Aorta (tissue), 5 donors: ENCODE measurements at places on chromosomes 4 and X.

DNA sequence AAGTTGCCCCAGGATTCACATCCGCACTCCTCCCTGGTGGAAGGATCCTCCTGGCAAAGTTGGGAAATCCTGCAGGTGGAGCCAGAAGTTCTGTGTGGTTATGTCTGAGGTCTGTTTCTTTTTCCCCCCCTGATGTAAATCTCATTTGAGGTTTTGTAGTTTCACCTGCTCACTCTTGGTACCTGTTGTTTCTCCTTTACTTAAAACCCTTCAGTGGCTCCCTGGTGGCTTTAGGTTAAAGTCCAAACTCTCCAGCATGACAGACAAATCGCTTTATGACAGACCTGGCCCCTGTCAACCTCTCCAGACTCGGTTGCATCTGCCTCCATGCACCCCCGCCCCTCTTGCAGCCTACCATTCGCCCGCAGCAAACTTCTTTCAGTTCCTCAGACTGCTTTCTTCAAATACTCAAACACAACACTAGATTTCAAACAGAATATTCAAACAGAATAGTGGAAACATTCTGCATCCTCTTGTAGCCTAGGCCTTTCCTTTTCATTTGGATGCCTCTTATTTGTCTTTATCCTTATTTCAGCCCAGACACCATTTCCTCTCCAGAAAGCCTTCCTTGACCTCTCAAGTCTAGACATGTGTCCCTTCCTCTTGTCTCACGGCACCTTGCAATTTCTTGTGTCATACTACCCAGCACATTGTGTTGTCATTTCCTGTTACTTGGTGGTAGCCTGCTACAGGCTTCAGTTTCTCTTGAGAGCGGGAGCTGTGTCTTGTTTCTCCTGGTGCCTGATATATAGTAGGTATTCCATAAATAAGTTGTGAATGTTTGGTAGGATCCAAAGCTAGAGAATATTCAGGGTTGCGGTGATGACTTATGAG is 24.8 kb downstream of the IL13RA1 start:
- DNase-seq: no peak

GRCh38 chrX:9414416-9414815 is 50.4 kb upstream of the TBL1X start:
- DNase-seq: no peak

DNA sequence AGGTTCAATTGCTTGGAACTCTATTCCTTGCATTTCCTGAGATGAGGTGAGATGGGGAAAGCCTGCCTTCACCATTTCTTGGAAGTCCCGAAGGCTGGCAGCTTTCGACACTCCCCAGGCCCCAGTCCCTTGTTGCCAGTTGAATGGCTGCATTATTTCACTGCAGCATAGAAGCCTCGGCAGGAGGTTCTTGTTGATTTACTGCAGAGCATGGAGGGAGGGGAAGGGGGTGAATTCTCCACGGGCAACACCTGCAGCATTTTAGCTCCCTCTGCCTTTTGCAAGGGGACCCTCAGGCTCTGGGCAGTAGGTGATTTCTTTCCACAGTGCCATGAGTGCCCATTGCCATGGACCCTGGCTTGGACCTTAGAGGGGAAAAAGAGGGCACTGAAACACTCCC is 10.7 kb upstream of the BCLAF3 start:
- DNase-seq: no peak

DNA sequence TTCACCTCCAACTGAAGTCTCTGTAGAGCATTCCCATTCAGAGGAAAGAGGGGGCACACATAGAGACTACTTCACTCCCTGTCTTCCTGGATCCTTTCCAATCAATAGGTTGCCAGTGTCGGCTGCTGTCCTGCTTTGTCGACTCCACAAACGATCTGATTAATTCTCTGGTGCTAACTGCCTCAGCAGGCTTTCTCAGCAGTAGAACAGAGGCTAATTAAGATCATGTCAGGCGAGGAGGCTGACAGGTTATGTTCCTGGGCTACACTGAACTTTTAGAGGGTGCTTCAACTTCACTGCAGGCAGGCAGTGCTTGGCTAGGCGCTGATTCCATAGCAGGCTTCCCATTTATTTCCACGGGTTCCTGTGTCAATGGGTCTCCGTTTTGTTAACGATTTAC is 79.2 kb downstream of the GRIA3 start:
- no peak for DNase-seq

DNA sequence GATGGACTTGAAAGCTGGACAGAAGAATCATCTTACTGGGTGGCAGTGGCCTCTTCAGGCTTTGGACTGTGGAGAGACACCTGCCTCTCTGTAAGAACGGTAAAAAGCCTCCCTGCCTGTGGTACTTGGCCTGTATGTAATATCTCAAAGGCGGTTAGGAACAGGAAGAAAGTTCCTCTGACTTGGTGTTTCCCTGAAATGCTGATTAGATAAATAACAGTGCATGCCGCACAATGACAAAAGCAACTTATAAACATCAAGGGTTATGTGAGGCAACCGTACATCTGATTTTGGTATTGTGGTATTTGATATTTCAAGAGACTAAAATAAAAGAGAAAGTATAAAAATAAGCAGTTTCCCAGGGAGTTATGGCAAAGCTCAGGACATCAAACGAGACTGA is 92.4 kb upstream of the SORBS2 start:
- no peak for DNase-seq

- no peak for DNase-seq
Measured at GRCh38 chr4:3363411-3364141, 70.8 kb downstream of the RGS12 start.

DNA sequence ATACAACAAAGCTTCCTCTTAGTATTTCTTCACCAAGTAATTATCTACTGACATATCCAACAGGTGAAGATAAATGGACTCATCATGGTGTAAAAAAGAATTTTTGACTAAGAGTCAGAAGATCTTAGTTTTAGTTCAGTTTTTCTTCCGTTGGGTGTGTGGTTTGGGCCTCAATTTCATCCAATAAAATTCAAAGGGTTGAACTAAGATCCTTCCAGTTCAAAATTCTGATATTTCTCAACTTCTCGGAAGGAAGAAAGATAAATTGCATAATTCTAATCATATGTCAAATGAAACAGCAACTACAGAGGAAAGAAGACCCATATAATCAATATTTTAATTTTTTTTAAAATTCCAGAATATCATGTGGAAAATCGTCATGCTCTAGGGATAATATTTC is 192.7 kb downstream of the SPRY1 start:
- DNase-seq: no peak
